ENCODE measurements at places on chromosomes 5 and 9.

DNA sequence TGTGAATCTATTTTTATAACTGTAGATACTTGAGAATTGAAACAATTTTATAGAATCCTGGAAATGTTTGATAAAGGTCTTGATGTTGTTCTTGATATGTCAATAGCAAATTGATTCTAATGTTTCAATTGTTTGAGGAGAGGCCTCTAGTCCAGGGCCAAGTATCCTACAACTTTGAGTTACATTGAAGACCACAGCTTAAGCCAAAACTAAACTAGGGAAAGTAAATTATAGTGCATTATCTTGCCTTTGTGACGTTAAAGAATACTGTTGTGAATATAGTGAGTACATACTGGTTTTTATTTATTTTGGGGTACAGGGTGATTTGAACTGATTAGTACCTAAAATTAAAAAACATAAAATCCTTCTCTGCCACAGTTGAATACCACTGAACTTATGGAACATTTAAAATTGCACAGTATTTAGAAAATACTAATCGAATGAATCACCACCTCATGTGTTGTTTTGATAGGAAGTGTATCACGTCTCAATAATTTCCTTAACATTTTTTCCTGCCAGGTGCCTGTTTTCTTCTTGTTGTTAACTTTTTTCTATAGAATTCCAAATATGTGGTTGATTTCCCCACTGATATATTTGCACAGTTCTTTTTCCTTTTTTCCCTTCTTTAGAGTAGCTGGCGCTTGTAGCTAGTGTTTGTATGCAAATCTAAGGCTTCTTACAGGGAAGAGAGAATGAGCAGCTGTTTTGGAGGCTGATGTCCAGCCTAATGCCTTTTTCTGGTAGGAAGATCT, 12.5 kb downstream of the ARHGEF28 start:
- no peak for DNase-seq

- DNase-seq, result no peak
Observed at GRCh38 chr5:62783374-62784057, 204.9 kb downstream of the LRRC70 start.

DNA sequence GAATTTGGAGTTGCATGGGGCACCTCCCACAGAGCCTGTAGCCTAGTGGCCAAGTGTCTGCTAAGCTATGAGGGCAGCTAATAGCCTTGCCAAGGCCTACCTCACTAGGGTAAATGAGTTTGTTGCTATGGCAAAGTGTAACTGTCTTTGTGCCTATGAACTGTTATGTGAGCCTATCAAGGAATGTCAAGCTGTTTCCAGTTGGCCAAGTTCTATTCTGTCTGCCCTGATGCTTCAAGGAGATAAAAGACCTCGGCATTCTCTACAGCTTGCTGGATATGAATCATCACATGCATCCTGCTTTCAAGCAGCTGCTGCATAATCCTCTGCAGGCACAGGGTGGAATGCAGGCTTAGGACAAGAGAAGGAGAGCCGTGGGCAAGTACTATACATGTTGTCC, 69.8 kb upstream of the CCDC112 start:
- DNase-seq, result no peak

- no peak for DNase-seq
Observed at GRCh38 chr5:132251220-132251725, 6.2 kb upstream of the PDLIM4 start.

DNA sequence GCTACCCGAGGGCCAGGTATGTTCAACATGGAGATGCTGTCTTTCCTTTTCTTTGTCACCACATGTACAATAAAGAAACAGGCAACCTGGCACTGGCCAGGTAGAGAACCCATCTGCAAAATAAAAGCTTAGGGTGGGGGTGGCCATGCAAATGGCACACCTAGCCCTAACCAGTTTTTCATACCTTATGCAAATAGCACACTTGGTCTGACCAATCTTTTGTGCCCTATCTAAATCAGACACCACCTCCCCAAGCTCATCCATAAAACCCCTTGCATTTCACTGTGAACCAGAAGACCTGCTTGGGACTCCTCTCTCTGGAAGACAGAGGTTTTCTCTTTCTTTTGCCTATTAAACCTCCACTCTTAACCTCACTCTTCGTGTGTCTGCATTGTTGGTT, 33.9 kb downstream of the JAKMIP2 start:
- no peak for DNase-seq

- no peak for DNase-seq
Observed at GRCh38 chr5:171469326-171469725, 49.9 kb downstream of the FGF18 start.

- no peak for DNase-seq
Observed at GRCh38 chr5:64775291-64775690, 6.6 kb downstream of the CWC27 start.

- no peak for DNase-seq
Observed at GRCh38 chr9:75918909-75919308, 28.4 kb downstream of the PCSK5 start.
